Osteocyte (in vitro differentiated cells): ENCODE measurements at places on chromosomes 7 and 10. TPM values are rescaled to one million over a fixed set of nuclear protein-coding genes. Genes with fewer than 3 reads are reported as not detected.

DNA sequence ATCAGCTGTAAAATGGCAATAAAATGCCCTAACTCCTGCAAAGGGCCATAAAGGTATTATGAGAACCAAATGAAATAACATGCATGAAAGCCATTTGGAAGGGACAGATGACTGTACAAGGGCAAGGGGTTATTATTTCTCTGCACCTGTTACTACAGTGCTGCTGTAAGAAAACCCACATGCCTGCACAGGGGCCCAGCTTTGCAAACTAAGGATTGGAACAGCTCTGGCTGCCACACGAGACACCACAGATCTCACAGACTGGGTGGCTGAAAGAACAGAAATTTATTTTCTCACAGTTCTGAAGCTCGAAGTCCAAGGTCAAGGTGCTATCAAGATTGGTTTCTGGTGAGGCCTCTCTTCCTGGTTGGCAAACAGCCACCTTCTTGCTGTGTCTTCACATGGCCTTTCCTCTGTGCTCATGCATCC is 409.0 kb upstream of the NRP1 start:
- no peak for DNase-seq
- no peaks in the 10 kb centered on the region for H3K27me3 ChIP-seq
- no peaks in the 10 kb centered on the region for H3K36me3 ChIP-seq
- no peak overlapping the region for H3K4me3 ChIP-seq
- peaks cover 4% of the 10 kb centered on the region for H3K4me1 ChIP-seq
- no peak overlapping the region for H3K27ac ChIP-seq

- peaks cover 16% of the 10 kb centered on the region for H3K36me3 ChIP-seq
- peaks cover 5% of the 10 kb centered on the region for H3K4me1 ChIP-seq
- no peaks in the 10 kb centered on the region for H3K27me3 ChIP-seq
Observed at GRCh38 chr7:102444961-102445673, 11.7 kb downstream of the ORAI2 start.

- H3K36me3 ChIP-seq: no peaks in the 10 kb centered on the region
- no peaks in the 10 kb centered on the region for H3K4me1 ChIP-seq
- no peak overlapping the region for H3K4me3 ChIP-seq
- DNase-seq: no peak
- no peaks in the 10 kb centered on the region for H3K27me3 ChIP-seq
Observed at GRCh38 chr7:20545016-20545415, 70.5 kb upstream of the ABCB5 start.

DNA sequence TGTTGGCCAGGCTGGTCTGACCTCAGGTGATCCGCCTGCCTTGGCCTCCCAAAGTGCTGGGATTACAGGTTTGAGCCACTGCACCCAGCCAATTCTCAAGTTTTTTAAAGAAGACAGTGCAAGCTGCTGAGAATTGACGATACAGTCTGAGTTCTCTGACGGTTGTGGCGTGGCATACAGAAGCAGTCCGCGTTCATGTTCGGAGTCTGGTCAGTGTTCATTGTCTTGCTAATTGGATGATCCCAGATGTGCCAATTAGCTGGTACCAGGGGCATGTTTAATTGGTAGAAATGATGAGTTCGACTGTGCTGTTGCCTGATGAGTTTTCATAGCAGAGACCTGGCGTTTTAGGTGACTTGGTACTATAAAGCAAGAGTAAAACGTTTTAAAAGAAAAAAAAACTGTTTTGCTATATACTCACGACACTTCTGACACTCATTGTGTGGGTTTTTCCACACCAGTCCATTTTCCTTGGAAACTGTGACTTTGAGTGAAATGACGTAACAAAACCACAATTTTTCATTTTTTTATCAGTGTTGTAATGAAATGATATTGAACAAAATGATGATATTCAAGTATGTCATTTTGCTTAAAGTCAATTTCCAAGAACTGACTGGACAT is 32.3 kb downstream of the CAMK1D start:
- no peak for DNase-seq
- H3K27ac ChIP-seq: no peak overlapping the region
- H3K4me3 ChIP-seq: no peak overlapping the region

- peaks cover 12% of the 10 kb centered on the region for H3K4me1 ChIP-seq
- no peak overlapping the region for H3K4me3 ChIP-seq
- no peaks in the 10 kb centered on the region for H3K36me3 ChIP-seq
- H3K27ac ChIP-seq: no peak overlapping the region
- no peak for DNase-seq
- no peaks in the 10 kb centered on the region for H3K27me3 ChIP-seq
Observed at GRCh38 chr10:114914560-114914959, 23.4 kb upstream of the TRUB1 start.

- no peaks in the 10 kb centered on the region for H3K27me3 ChIP-seq
- no peak overlapping the region for H3K27ac ChIP-seq
- no peak overlapping the region for H3K4me3 ChIP-seq
- no peak for DNase-seq
- peaks cover 12% of the 10 kb centered on the region for H3K4me1 ChIP-seq
- no peaks in the 10 kb centered on the region for H3K36me3 ChIP-seq
Observed at GRCh38 chr10:34670081-34670480, 145.0 kb downstream of the PARD3 start.

GRCh38 chr10:31910016-31910415 is 18.6 kb downstream of the ARHGAP12 start:
- peaks cover 20% of the 10 kb centered on the region for H3K36me3 ChIP-seq
- peaks cover 17% of the 10 kb centered on the region for H3K4me1 ChIP-seq
- no peak overlapping the region for H3K4me3 ChIP-seq
- no peaks in the 10 kb centered on the region for H3K27me3 ChIP-seq
- H3K27ac ChIP-seq: no peak overlapping the region

DNA sequence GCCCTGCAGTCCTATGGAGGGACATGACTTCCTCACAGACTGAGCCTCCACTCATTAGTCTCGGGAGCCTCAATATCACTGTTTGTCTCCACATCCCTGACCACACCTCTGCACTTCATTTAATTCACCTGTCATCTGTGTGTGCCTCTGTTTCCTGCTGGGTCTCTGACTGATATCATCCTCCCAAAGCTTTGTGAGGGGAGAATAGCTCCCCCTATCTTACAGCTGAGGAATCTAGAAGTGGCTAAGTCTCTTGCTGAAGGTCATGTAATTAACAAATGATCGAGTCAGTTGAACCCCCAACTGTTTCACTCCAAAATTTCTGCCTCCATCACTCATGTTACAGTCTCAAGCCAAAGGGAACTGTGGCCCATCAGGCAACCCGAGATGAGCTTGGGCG is 5.5 kb upstream of the CPXM2 start:
- no peak overlapping the region for H3K27ac ChIP-seq
- peaks cover 9% of the 10 kb centered on the region for H3K27me3 ChIP-seq
- no peaks in the 10 kb centered on the region for H3K4me1 ChIP-seq

GRCh38 chr7:74405899-74406512 is 47.7 kb upstream of the GTF2IRD1 start:
- H3K4me3 ChIP-seq: no peak overlapping the region
- no peaks in the 10 kb centered on the region for H3K27me3 ChIP-seq
- peaks cover 4% of the 10 kb centered on the region for H3K36me3 ChIP-seq
- no peak overlapping the region for H3K27ac ChIP-seq

Gene CDC123
- 65.3 and 68.5 TPM in 2 replicates for total RNA-seq

Gene NME8
- not detected in 2 replicates for total RNA-seq

Gene ALOX5
- not detected in 2 replicates for total RNA-seq

Gene TLX1
- total RNA-seq: not detected in 2 replicates
